Lower leg skin (tissue), 4 donors: ENCODE measurements at places on chromosomes 11 and 22. TPM values are rescaled to one million over a fixed set of nuclear protein-coding genes. Genes with fewer than 3 reads are reported as not detected.

Gene MAP6
- 3.1 TPM for total RNA-seq

Gene TENM4
- total RNA-seq, result 36.8 TPM

Gene ANKRD42
- 9.6 TPM for total RNA-seq

Gene CHID1
- 35.5 TPM for total RNA-seq

Gene OR56A1
- 0.10 TPM for total RNA-seq

Gene TSG101
- total RNA-seq, result 76.9 TPM

Gene ZNF280B
- total RNA-seq, result 0.25 TPM

Gene NAT10
- 30.1 TPM for total RNA-seq

Gene INS
- total RNA-seq, result not detected

Gene ANGPTL5
- 0.84 TPM for total RNA-seq

Gene SLC22A9
- not detected for total RNA-seq

Gene OR6A2
- not detected for total RNA-seq

Gene CDPF1
- total RNA-seq, result 10.0 TPM

Gene OR5B17
- not detected for total RNA-seq

Gene GRIK4
- 0.06 TPM for total RNA-seq

Gene CPSF7
- 58.2 TPM for total RNA-seq

Gene MCAT
- 28.1 TPM for total RNA-seq

Gene BAIAP2L2
- total RNA-seq, result 2.3 TPM

Gene JHY
- 4.2 TPM for total RNA-seq

Gene NXPE1
- total RNA-seq, result not detected

Gene FZD4
- total RNA-seq, result 10.6 TPM

Gene MPZL2
- 59.9 TPM for total RNA-seq

Gene EFCAB6
- total RNA-seq, result 2.3 TPM

Gene SAA4
- total RNA-seq, result not detected

Gene APOA5
- total RNA-seq, result not detected

Gene OR52E1
- total RNA-seq, result not detected

Gene CD6
- 0.42 TPM for total RNA-seq

Gene KRTAP5-11
- not detected for total RNA-seq

Gene MFRP
- not detected for total RNA-seq

Gene MPZL3
- 96.8 TPM for total RNA-seq

Gene CCDC87
- 0.11 TPM for total RNA-seq

Gene MMP1
- not detected for total RNA-seq

Gene TSPAN32
- total RNA-seq, result 2.4 TPM

Gene SCGB1A1
- not detected for total RNA-seq

Gene RNF215
- 7.4 TPM for total RNA-seq

Gene HEPHL1
- 0.11 TPM for total RNA-seq

Gene CENPM
- total RNA-seq, result 7.3 TPM

Gene HDAC10
- 60.7 TPM for total RNA-seq
